HT1080 (cell line): ENCODE measurements at places on chromosomes 4 and X.

DNA sequence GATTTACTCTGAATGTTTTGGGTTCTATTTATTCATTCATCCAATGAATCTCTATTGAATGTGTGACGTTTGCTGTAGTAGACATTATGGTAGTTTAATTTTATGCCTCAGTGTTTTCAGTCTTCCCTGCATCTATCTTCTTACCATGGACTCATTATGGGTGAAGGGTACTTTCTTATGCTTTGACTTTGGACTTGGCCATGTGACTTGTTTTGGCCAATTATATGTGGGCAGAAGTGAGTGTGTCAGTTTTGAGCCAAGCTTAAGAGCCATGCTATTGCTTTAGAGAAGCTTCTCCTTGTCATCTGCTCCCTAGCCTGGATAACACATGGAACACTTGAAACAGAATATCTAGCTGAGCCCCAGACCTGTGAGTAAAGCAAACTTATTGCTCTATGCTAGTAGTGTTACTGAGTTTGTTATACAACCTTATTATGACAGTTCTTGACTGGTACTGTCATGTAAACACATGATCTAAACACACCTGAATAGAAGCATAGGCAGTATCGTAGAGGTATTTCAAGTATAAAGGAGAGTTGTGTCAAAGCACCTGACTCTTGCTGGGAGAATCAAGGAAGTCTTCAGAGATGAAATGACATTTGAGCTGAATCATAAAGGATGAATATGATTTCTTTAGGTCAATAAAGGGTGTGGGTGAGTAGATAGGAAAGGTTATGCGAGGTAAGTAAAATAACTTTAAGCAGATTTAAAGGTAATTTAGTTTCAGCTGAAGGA, 128.4 kb downstream of the NAA11 start:
- no peak for DNase-seq

GRCh38 chr4:147578051-147578476, 39.1 kb upstream of the TMEM184C start:
- peak; percentile 99 for DNase-seq

DNA sequence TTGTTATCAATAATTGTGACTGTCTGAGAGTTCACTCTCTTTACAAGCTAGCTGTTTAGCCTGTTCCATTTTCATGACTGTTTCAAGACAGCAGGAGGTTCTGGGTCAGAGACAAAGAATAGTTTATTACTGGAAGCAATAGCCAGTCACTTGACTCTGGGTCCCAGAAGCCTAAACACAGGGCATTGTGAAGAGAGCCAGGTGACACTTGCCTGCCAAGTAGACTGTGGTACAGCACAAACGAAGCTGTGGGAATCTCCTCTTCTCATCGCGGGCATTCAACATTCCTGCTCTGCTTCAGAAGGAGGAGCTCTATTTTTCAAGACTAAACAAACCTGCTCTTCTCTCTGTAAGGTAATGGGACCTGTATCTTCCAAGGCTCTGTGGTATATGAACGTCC, 485.1 kb downstream of the TRIML1 start:
- DNase-seq, result no peak

- no peak for DNase-seq
Measured at GRCh38 chrX:68832516-68833447, 4.0 kb downstream of the EFNB1 start.

DNA sequence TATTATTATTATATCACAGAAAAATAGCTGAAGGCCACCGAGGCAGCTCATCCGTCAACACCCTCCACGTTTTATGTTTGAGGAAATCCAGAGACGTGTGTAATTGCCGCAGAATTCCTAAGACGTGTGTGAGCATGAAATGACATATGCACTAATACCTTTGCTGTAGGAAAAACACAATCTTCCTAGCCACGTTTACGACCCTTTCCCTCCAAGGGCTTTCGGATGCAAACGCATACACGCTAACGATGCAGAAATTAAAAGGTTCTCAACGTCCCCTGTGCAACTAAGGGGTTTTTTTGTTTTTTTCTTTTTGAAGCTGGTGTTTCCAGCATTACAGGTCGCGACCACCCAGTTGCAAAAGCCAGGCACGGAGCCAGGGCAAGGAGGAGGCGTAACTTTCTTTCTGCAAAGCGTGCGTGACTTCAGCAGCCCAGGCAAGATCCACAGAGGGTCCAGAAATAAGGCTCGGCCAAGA, 33.8 kb downstream of the CRLF2 start:
- DNase-seq, result no peak

GRCh38 chr4:113404841-113405240, 355.4 kb downstream of the ANK2 start:
- no peak for DNase-seq

GRCh38 chr4:42891644-42892043, 869 bp upstream of the GRXCR1 start:
- DNase-seq, result no peak

GRCh38 chr4:105128208-105128607, 18.5 kb upstream of the TET2 start:
- no peak for DNase-seq

DNA sequence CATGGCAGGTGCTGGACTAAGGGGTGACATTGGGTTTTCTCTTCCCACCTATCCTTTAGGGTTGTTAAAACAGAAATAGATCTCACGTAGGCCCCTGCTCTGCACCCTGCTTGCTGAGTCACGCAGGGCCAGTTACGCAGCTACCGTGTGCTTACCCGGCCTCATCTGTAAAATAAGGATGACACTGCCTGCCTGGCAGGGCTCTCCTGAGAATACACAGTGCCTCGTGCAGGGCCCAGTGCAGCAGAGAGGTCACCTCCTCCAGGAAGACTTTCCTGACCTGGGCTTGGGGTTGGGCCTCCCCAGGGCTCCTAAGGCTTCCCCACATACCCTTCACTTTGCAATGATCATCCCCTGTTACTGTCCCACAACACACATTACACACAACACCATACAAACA, 33.6 kb upstream of the JAKMIP1 start:
- no peak for DNase-seq

DNA sequence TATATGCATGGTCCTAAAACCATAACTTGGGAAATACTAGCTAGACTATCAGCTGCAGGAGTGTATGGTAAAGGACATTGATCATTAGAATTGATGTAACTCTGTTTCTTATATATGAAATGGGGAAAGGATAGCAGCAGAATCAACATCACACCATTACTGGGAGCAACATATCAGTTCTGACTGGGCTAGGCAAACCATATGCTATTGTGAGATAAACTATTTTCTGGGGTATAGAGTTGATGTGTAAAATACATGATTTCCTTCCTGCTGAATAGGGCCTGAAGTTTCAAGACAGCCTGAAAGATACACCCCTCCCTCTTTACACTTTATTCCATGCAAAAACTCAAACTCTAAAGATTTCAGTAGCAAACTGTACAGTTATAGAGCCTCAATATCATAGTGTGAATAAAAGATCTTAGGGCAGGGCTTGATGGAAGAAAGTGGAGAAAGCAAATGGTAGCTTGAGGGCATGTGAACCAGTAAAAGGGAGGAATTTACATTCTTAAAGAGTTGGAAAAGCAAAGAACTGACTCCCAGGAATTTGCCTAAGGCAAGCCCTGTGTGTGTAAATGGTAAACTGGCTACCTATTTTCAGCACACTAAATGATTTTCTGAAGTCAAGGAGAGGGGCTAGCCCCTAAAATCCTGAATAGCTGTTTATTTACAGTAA, 404.1 kb downstream of the MAPK10 start:
- no peak for DNase-seq

GRCh38 chrX:15929194-15929593, 74.6 kb upstream of the AP1S2 start:
- no peak for DNase-seq
